ENCODE measurements at places on chromosomes 4 and X.

GRCh38 chr4:104930298-104930697 lies 216.4 kb upstream of the TET2 start:
- DNase-seq = no peak

GRCh38 chrX:115940348-115940747 lies 230.2 kb upstream of the AGTR2 start:
- DNase-seq = no peak

- DNase-seq = no peak
These were observed 2.2 kb upstream of the GPR78 start for GRCh38 chr4:8577972-8578371.

DNA sequence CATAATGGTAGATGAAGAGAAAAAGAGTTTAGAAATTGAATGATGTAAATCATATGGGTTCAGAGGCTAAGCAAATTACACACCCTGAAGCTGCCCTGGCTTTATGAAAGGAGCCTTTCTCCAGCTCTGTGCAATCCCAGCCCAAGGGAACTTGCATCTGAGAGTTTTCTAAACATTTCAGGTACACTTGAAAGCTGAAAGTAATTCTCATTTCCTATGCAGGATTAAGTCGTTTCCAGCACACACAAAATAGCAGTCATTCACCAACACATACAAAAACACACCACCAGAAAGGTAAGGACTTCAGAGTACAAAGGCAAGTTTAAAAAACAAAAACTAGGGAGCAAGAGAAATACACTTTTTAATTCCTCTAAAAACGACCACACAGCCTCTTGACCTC lies 1.7 kb downstream of the PDGFC start:
- DNase-seq = no peak

DNA sequence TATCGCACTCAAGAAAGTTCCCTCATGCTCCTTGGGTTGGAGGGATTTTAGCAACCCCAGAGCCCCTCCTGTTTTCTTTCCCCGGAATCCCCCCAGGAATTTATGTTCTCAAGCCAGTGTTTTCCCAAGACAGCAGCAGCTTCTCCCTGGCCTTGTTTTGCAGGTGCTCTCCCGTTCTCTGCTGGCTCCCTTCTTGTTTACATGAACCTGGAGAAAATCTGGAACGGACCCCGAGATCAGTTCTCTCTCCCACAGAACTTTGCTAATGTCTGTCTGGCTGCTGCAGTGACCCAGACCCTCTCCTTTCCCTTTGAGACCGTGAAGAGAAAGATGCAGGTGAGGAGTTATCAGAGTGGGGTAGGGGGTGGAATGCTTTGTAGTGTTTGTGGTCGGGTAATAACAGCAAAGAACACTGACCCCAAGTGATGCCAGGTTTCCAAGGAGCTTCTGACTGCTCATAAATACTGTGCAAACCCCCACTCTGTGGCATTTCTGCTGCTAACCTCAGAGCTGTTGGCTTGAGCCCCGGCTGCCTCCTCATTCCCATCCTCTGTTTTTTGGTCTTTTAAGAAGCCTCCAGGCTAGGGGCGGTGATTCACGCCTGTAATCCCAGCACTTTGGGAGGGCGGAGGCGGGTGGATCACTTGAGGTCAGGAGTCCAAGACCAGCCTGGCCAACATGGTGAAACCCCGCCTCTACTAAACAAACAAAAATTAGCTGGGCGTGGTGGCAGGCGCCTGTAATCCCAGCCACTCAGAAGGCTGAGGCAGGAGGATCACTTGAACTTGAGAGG lies 11.1 kb downstream of the SLC25A43 start:
- no peak for DNase-seq
